ENCODE measurements at places on chromosomes 12 and 14.

DNA sequence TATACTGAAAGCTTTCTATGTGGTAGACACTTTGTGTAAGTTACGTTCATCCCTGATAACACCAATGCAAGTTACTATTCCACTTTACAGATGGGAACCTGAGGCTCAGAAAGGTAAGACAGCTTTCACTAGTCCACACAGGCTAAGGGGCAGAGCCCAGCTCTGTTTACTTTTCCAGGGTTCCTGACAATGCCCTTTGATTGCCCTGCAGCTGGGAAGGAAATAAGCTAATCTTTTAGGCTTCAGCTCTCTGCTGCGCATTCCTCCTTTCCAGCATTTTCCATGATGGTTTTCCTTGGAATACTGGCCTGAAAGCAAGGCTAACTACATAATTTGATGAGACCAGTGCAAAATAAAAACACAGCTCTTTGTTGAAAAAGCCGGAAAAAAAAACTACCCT lies 185.7 kb upstream of the BTG1 start:
- no peak for DNase-seq

GRCh38 chr12:42474391-42474790 lies 115.2 kb downstream of the PRICKLE1 start:
- DNase-seq = no peak

- DNase-seq = no peak
These were observed 113.0 kb downstream of the AACS start for GRCh38 chr12:125178222-125178621.

GRCh38 chr14:103074729-103075367 lies 9.2 kb upstream of the LBHD2 start:
- DNase-seq = peak; percentile 19

GRCh38 chr14:51020024-51020710 lies 74.7 kb downstream of the TRIM9 start:
- DNase-seq = no peak

DNA sequence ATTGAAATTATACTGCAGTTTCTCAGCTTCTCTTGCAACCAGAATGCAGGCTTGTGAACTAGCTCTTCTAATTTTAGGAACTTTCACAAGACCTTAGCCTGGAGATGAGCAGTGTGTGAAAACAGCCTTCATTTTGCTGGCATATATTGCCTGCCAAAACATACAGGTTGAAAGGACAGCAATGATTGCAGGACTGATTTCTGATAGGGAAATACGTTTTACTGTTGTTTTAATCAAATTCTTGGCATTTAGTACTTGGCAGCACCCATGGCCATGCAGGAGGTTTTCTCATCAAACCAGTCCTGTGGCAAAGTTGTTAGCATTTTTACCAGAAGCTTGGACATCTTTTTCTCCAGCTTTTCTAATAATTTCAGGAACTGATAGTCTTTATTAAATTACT lies 91.9 kb upstream of the MUCL1 start:
- DNase-seq = no peak
